ENCODE measurements at places on chromosomes 5 and 9.
A peak's percentile ranks its signal among the peaks of the same experiment; 100 is the strongest.

DNA sequence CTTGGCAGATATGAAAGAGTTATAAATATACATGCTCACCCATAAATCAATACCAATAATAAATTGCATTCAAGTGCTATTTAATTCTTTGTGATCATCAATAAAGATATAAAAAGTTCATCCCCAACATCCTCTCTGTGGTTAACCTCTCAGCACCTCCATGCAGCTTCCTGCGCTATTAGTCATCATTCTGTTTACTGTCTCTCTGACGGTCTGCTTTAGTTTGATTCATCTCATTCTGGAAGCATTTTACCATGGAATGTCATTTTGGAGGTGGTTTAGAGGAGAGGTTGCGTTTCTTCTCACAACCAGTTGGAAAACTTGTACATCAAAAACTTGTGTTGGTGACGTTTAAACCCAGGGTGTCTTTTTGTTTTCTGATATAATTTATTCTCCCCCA, 486.6 kb downstream of the BRINP1 start:
- no peak for DNase-seq

- DNase-seq, result peak; percentile 63
Observed at GRCh38 chr5:154072414-154073171, 33.8 kb downstream of the MFAP3 start.

DNA sequence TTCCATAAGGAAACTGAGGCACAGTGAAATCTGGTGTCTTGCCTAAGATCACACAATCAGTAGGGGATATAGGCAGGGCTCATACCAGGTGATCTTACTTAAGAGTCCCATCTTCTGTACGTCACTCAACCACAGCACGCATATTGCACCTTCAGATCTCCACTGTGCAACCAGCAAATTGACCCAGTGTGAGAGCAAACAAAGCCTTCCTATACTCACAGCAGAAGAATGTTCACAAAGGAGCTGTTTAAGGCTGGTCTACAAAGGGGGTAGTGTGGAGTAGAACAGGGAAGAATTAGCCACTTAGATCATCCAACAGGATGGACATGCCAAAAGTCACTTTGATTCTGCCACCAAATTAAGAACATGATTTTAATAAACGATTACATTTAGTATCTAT, 305.9 kb downstream of the SLIT3 start:
- no peak for DNase-seq

GRCh38 chr9:77802515-77803293, 154.6 kb upstream of the GNA14 start:
- no peak for DNase-seq

DNA sequence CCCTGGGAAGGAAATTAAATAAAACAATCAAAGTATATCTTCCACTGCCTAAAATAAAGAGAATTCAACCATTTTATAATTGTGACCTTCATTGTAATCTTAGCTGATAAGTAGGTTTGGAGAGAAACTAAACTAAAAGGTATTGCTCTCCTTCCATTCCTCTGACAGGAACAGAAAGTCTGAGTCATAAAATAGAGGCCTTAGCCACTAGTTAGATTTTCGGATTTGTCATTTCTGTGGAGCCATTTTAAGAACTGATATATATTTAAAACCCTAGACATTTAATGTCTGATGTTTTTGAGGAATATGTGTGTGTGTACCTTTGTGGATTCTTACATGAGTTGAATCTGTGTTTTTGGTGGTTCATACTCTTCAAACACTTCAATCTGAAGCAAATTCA, 11.8 kb upstream of the TMC1 start:
- DNase-seq, result no peak

DNA sequence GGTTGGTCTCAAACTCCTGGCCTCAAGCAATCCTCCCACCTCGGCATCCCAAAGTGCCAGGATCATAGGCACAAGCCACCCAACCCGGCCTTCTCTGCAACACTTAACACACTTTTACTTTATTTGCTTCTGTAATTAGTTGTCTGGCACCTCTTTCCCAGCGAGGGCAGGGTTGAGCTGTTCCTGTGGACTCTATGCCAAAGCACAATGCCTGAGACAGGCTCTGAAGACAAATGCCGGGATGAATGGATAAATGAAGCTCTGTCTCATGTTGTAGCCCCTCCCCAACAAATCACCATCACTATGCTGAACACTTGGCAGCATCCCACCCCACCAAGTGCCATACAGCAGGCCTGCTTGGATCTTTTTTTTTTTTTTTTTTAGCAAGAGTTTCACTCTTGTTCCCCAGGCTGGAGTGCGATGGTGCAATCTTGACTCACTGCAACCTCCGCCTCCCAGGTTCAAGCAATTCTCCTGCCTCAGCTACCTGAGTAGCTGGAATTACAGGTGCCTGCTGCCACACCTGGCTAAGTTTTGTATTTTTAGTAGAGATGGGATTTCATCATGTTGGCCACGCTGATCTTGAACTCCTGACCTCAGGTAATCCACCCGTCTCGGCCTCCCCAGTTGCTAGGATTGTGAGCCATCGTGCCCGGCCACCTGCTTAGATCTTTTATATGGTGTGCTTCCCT, 21.3 kb downstream of the GPX3 start:
- no peak for DNase-seq

DNA sequence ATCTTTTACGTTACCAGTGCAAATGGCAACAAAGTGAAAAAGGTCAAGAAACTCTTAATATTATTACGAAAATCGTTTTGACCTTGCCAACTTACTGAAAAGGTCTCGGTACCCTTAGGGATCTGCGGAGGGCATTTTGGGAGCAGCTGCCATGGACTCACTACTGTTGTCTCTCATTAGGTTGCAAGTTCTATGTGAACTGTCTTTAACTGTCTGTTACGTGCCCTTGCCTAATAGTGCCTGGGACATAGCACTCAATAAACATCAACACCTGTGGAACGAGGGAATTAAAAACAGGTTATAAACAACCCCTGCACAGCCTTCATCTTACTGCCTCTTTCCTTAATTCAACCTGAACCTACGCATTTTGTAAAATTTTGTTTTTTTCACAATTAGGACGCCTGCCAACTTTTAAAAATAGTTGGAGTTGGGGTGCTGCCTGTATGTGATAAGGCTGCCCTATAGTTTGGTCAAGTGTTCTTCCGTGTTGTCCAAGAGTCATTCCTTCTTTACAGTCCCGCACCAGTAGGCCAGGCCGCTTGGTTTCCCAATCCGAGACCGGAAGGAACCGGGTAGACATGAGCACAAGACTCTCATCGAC, 527 bp upstream of the SREK1 start:
- no peak for DNase-seq

- no peak for DNase-seq
Observed at GRCh38 chr9:89659891-89660685, 55.3 kb downstream of the GADD45G start.

DNA sequence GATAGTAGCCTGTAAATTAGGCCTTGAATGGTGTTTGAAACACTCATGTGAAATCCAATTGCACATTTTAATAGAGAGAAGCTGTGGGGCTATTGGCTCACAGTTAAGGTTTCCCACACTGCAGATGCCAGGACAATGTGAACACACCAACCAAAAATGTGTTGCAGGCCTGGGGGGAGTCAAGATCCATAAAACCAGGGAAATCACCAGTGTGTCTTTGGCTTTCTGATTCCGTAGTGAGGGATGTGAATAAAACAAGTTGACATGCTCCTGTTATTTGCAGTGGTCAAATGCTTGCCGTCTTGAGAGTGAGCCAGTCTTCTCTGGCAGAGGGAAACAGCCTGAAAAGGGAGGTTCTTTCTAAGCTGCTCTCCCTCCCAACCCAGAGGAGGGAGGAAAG, 79.0 kb downstream of the ZNF462 start:
- no peak for DNase-seq

GRCh38 chr5:111236995-111237394, 12.8 kb downstream of the CAMK4 start:
- DNase-seq, result no peak

GRCh38 chr5:60243713-60244112, 350.2 kb upstream of the PDE4D start:
- DNase-seq, result no peak

DNA sequence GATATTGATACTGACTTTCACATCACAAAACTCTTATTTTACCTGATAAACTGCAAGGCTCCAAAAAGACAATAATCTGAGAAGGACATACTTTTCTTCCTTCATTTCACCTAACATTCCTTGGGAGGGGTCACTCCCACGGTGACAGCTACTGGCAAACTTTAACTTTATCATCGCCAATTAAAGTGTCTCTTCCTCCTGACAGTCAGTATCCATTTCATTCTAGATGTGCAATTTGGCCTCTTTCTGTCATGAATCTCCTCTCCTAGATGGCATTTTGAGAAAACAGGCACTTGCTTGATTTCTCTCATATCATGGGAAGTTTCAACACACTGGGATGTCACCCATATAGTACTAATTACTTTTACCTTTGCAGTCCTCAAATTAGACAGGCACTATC, 413.5 kb upstream of the CCNG1 start:
- DNase-seq, result no peak

GRCh38 chr5:149961957-149962409, 1.4 kb downstream of the SLC26A2 start:
- no peak for DNase-seq

GRCh38 chr9:27785714-27786100, 212.4 kb upstream of the C9orf72 start:
- DNase-seq, result no peak

DNA sequence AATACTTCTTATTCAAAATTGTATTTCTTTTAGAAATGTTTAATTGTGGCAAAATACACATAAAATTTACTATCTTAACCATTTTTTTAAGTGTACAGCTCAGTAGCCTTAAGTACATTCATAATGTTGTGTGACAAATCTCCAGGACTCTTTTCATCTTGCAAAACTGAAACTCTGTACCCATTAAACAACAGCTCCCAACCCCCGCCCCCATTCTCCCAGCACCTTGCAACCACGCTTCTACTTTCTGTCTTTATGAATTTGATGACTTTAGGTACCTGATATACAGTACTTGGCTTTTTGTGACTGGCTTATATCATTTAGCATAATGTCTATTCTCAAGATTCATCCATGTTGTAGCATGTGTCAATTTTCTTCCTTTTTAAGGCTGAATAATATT, 2.8 kb upstream of the IL5 start:
- no peak for DNase-seq

DNA sequence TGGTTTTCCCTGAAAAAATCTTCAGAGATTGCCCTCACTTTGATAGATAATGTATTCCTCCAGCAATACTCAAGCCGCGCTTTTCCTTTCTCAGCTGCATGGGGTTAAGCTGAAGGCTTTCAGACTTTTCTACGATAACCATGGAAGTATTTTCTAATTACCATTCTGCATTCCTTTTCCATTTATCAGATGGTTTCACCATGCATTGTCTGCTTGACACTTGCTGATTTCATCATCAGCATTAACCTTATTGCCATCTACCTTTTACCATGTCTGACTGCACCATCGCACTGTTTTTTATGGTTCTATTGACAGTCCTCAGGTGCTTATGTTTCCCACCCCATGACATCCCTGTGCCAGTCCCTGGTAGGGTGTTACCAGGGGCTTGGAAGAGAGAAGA, 91.6 kb downstream of the DMAC1 start:
- no peak for DNase-seq

DNA sequence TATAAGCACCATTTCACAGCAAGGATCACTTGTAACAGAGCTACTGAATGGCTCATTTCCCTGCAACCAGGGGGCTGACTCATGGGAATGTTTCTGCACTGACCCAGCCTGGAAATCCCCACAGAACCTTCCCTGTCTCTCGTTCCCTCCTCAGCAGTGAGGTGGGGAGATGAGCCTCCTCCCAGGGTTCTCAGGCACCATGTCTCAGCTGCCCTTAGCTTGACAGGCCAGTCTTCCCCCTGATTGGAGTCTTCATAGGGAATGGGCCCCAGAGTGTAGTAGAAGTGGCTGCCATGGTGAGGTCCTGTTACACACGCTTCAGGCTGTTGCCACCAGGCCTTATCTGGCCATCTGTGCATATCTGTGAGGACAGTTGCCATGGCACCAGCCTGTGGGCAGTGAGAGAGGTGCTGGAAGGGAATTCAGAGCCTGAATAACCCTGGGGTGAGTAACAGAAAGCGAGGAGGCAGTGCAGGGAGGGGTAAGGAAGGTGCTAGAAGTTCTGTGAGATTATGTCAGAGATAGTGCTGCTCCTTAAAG, 324.4 kb downstream of the ENC1 start:
- DNase-seq, result no peak

DNA sequence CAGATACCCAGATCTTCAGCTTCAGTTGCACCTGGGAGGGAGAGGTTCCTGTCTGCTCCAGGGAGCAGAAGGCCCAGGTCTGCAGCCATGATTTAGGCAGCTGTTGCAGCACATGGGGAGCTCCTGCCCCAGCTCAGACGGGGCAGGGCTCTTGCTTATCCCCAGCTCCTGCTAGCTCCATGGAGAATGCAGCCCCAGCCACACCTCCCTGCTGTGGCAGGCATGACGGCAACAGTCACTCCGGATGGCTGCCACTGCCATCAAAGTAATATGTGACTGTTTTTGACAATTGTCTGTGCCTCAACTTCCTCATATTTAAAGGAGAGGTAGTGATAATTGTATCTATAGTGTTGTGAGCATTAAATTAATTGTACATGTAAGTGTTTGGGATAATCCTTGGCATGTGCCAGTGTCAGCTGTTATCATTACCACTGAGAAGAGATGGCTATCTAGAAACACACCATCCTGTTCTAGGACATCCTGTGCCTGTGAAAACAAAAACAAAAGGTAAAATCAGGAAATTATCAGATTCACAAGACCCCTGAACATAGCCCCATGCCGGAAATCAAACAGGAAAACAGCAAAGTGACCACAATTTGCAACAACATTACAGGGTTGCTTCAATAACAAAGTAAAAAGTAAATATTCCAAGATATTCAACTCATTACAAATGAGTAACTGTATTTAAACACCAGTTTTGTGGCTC, 1048.8 kb upstream of the ACO1 start:
- no peak for DNase-seq

DNA sequence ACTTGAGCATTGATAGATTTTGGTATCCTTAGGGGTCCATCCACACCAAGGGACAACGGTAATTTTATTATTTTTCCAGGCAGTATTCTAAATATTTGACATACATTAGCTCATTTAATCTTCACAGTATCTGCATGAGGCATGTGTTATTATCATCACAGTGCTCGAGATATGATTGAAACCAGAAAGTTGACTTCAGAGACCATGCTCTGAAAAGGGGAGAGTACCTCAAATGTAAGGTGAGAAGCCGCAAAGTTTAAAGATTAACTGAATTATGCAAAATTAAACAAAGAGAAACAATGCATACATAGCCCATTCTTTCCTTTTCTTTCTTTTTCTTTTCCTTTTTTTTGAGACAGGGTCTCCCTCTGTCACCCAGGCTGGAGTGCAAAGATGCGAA, 104.1 kb downstream of the SLC25A46 start:
- DNase-seq, result no peak

DNA sequence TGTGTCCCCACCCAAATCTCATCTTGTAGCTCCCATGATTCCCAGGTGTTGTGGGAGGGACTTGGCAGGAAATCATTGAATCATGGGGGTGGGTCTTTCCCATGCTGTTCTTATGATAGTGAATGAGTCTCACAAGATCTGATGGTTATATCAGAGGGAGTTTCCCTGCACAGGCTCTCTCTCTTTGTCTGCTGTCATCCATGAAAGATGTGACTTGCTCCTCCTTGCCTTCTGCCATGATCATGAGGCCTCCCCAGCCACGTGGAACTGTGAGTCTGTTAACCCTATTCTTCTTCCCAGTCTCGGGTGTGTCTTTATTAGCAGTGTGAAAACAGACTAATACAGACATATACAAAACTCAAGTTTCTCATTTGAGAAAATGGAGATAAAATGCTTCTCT, 139.3 kb downstream of the FBXL7 start:
- DNase-seq, result no peak

All from iPS DF 6.9 (cell line).